Muscle of back (tissue), 13 donors: ENCODE measurements at places on chromosomes 2 and 18. TPM values are rescaled to one million over a fixed set of nuclear protein-coding genes. Genes with fewer than 3 reads are reported as not detected.

The ASB18 gene
- 8.1 TPM for polyA plus RNA-seq

The FSHR gene
- polyA plus RNA-seq = 0.73 TPM

The WDSUB1 gene
- 10.0 TPM for polyA plus RNA-seq

The SLC19A3 gene
- 0.75 TPM for polyA plus RNA-seq

The GLI2 gene
- polyA plus RNA-seq = 8.1 TPM

The TRIM43 gene
- polyA plus RNA-seq = 0.11 TPM

The LHCGR gene
- 0.31 TPM for polyA plus RNA-seq

- no peak for DNase-seq
Observed at GRCh38 chr2:160270571-160271113, 70.6 kb upstream of the ITGB6 start.

DNA sequence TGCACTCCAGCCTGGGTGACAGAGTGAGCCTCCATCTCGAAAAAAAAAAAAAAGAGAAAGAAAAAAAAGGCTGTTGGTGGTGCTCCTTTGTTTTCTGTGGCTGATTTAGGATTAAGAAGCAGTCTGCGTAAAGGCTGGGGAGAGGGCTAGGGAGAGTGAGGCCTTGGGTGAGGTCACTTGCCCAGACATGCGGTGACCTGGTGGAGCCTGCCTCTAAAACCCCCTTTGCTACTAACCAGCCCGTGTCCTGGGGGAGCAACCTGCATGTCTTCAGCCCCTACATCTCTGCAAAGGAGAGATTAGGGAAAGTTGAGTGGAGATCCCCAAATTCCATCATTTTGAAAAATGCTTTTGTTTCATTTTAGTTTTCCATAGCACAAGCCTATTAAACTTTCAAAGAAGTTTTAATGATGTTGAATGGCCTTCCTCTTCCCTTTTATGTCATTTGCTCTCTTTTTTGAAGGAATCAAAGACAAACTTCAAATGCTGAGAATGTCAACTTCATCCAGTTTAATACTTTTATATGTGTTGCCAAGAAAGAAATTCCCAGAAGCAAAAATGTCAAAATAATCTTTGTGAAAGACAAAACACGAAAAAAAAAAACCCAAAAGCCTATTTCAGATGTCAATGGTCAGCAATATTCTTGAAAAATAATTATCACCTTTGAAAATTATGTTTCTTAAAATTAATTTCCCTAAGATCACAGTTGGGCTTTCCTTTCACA is 38.9 kb upstream of the RALBP1 start:
- DNase-seq = no peak

DNA sequence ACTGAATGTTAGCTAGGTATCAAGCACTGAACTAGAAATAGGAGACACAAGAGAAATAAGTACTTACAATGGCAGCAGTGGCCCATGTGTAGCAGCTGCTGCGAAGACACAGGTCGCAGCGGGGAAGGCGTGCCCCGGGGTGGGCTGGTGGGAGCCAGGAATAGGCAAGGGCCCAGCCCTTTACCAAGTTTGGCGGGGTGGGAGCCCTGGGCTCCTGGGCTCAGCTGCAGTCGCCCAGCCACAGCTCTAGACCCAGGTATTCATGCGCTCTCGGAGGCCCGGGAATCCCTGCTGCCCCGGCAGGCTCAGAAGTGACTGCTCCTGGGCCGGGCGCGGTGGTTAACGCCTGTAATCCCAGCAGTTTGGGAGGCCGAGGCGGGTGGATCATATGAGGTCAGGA is 1287.3 kb downstream of the CNTNAP5 start:
- DNase-seq = no peak

GRCh38 chr2:232643147-232643425 is 9.7 kb downstream of the EFHD1 start:
- DNase-seq = no peak

GRCh38 chr2:152465541-152465940 is 130.6 kb downstream of the FMNL2 start:
- DNase-seq = no peak

- DNase-seq = no peak
Observed at GRCh38 chr2:172617115-172617514, 61.2 kb downstream of the PDK1 start.

GRCh38 chr2:69279211-69279610 is 107.8 kb downstream of the GFPT1 start:
- DNase-seq = no peak

DNA sequence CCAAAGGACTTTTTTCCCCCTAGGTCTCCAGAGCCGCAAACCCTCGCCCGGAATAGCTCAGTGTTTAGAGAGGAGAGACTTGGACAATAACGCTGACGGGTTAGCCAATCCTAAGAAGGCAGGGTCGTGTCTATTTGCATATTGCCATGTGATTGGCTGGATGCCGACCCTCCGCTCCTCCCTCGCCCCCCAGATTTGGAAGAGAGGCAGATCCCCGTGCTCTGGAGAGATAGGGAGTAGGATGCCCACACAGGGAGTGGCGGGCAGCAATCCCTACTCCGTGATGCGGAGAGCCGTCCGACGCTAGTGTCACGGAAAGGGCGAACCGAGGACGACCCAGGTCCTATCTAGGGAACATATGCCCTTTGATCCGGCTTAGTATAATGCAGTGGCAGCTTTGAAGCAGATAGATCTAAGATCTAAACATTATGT is 1.4 kb downstream of the WNT6 start:
- peak; percentile 74 for DNase-seq

GRCh38 chr2:137939026-137939425 is 25.2 kb upstream of the HNMT start:
- no peak for DNase-seq

- no peak for DNase-seq
Observed at GRCh38 chr18:68837665-68838451, 40.0 kb downstream of the CCDC102B start.

DNA sequence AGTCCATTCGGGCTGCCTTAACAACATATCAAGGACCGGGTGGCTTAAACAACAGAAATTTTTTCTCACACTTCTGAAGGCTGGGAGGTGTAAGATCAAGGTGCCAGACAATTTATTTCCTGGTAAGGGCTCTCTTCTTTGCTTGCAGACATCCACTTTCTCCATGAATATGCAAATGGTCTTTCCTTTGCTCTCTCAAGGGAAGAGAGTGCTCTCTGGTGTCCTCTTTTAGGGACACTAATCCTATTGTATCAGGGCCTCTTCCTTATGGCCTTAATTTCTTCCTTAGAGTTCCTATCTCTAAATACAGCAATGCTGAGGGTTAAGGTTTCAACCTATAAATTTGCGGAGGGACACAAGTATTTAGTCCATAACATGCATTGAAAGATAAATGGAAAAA is 770.8 kb downstream of the DSC3 start:
- no peak for DNase-seq

DNA sequence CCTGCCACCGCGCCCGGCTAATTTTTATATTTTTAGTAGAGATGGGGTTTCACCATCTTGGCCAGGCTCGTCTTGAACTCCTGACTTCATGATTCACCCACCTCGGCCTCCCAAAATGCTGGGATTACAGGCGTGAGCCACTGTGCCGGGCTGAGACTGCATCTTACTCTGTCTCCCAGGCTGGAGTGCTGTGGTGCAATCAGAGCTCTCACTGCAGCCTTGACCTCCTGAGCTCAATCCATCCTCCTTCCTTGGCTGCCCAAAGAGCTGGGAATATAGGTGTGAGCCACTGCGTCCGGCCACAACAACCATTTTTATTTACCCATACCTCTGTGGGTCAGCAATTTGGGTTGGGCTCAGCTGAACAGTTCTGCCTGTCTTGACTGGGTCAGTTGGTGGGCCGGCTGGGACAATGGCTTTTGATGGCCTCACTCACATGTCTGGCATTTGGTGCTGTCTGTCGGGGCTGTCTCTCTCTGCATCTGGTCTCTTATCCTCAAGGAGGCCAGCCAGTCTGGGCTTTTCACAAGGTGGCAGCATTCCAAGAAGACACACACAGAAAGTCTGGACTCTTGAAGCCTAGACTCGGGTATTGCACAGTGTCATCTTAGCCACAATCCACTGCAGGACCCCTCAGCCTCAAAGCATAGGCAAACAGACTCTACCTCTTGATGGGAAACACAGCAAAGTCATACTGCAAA is 116.8 kb upstream of the GATA6 start:
- no peak for DNase-seq

- peak; percentile 93 for DNase-seq
Observed at GRCh38 chr2:102114290-102114721, 28.2 kb upstream of the IL1R1 start.

DNA sequence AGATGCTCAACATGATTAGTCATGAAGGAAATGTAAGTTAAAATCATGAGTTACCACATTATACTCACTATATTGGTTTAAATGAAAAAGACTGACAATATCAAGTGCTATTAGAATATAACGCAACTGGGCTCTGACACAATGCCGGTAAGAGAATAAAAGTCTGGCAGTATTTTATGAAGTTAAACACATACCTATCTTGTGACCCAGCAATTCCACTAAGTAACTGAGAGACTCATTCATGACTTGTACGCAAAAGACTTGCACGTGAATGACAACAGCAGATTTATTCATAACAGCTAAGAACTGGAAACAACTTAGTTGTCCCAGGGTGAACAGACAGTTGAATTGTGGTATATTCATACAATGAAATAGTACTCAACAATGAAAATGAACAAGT is 342.1 kb downstream of the SLC4A3 start:
- DNase-seq = no peak

DNA sequence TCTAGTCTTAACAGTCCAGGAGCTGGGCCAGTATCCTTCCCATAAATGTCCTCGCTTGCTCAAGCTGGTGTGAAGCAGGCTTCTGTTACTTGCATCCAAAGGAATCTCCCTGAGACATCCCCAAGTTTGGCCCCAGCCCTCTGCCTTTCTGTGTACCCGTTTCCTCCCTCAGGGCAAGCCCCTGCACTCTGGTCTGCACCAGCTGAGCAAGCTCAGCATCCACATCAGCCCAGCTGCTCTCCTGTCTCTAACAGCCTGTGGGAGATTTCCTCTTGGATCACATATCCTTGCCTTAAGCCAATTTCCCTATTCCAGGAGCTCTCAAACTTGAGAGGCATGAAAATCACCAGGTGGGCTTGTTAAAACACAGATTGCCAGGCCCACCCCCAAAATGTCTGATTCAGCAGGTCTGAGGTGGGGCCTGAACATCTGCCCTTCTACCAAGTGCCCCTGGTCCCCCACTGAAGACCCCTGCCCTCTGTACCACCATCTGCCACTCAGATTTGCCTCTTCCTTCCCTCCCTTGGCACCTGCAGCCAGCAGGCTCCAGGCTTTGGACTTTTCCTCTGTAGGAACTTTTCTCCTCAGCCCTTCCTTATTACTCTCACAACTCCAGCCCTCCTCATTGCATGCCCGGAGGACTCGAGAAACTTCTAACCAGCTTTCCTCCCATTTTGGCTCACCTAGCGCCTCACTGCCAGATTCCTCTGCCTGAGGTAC is 32.1 kb downstream of the REEP1 start:
- DNase-seq = no peak

DNA sequence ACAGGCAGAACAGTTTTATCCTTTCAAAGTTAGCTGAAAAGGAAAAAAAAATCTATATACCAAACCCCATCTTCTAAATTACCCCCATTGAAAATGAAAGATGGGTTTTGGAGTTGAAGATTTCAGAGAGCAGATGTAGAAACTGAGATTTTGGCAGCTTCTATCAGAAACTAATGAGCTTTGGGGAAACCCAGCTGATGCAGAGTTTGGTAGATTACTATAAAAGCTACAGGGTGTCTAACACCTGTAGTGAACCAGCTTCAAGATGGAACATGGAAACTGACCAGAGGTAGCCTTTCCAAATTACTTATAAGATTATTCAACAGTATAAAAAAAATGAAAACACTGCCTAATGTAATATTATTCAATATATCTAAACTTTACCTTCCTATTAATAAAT is 583.1 kb downstream of the XIRP2 start:
- no peak for DNase-seq

- no peak for DNase-seq
Observed at GRCh38 chr18:13543144-13543543, 183.2 kb downstream of the FAM210A start.

DNA sequence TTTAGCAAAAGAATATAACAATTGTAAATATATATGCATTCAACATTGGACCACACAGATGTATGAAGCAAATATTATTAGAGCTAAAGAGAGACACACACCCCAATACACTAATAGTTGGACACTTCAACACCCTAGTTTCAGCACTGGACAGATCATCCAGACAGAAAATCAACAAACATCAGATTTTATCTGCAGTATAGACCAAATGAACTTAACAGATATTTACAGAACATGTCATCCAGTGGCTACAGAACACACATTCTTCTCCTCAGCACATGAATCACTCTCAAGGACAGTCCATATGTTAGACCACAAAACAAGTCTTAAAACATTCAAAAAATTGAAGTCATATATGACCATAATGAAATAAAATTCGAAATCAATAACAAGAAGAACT is 22.1 kb upstream of the EVA1A start:
- DNase-seq = no peak

- no peak for DNase-seq
Observed at GRCh38 chr2:32402091-32402490, 45.3 kb downstream of the BIRC6 start.

DNA sequence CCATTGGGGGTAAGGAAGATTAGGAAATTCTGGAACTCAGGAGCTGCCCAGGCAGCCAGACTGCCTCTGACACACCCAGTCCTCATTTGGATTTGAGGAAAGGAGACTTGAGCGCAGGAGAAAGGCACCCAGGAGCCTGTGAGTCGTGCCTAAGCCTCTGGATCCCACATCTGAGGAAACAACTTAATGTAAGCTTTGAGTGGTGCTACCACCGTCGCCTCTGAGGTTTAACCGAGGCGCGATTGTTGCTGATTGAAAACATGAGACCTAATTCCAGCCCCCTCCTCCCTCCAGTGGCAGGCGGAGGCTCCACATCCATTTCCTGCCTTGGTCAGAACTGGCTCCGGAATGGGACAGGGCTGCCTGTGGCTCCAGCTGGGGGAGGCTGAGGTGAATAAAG is 176.7 kb upstream of the PKDCC start:
- DNase-seq = peak; percentile 34

DNA sequence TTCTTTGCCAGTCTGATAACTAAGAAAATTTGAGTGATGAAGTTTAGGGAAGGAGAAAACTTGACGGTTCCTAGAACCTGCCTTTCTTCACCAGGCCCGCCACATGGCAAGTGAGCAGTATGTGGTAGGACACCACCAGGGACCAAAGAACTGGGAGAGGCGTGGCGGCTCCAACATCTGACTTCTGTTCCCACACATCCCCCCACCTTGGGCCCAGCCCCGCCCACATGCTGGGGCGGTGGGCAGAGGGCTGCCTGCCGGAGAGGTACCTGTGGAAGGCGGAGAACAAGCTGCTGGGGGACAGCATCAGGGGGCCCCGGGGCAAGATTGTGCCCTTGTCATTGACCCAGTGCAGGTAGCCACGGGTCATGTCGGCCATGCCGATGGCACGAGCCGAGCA is 75.0 kb downstream of the EMILIN2 start:
- no peak for DNase-seq

GRCh38 chr2:111117598-111118480 is 2.9 kb upstream of the BCL2L11 start:
- DNase-seq = peak; percentile 41

- peak; percentile 41 for DNase-seq
Observed at GRCh38 chr2:47243596-47244323, 88.7 kb upstream of the STPG4 start.

GRCh38 chr2:160373666-160374065 is 119.9 kb downstream of the RBMS1 start:
- DNase-seq = no peak

- no peak for DNase-seq
Observed at GRCh38 chr2:53234548-53234903, 533.1 kb upstream of the CHAC2 start.

GRCh38 chr2:213238753-213239495 is 45.3 kb upstream of the SPAG16 start:
- DNase-seq = peak; percentile 85
